NCI-H1694 treated with DMSO at 0.1 percent for 48 hours (cell line): ENCODE measurements at places on chromosomes 2 and 18.

- no peak for DNase-seq
Observed at GRCh38 chr2:240320204-240320993, 115.1 kb upstream of the GPC1 start.

DNA sequence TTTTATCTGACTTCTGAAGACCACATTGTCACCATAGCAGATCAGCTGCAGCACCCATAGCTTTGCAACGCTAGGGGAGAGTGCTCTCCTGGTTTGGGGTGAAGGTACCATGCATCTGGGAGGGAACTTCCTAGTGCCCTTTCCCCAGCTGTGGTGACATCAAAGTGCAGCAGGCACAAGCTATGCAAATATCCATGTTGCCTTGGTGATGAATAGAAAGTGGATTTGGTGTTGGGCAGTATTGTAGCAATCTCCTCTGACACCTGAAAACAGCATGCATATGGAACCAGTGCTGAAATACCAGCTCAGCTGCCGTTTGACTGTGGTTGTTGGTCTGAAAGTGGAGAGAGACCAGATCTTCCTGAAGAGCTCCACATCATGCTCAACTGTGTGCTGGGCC is 37.1 kb downstream of the BCL2L11 start:
- no peak for DNase-seq

GRCh38 chr2:20430035-20430434 is 16.8 kb upstream of the RHOB start:
- DNase-seq = no peak

- no peak for DNase-seq
Observed at GRCh38 chr2:195603998-195604397, 53.0 kb upstream of the SLC39A10 start.

DNA sequence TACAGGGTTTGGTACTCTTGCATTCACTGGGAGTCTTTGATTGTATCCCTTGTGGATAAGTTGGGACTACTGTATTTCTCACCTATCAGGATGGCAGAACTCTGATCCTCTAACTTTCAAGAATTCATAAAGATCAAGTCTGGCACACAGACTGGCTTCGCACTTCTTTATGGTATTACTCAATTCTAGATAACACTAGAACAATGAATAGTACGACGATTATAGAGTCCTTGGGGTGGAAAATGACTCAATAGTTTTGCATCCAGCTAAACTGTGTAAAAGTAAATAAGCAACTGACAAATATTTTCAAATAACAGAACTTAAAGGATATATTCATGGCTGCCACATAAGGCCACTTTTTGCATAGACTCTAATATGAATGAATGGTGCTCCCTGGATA is 103.4 kb upstream of the MEX3C start:
- no peak for DNase-seq

- no peak for DNase-seq
Observed at GRCh38 chr2:233059797-233060500, at the start of gene INPP5D. Gene INPP5D, plus strand, starts transcription at chr2:233060342. Its CDS starts 137 bp downstream, at chr2:233060479.

- DNase-seq = no peak
Observed at GRCh38 chr2:30930716-30931115, 123.5 kb upstream of the CAPN13 start.

DNA sequence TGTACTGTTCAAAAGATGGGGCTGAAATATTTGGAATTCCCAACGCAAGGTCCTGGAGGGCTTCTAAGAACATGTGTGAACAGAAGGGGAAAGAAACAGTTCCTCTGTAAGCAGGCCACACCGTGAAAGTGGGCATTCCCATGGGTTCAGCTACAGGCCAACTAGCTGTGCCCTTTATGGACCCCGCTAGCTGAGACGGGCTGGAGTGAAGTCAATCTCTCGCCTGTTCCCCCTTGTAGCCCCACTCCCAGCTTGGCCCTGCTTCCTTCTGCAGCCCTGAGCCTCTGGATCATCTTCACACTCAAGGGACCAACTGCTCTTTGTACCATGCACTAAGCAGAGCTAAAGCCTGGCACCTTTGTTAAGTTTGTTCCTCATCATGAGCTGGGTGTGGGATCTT is 55.4 kb downstream of the POLR1A start:
- no peak for DNase-seq

- DNase-seq = no peak
Observed at GRCh38 chr2:177165721-177166711, 46.6 kb upstream of the HNRNPA3 start.

GRCh38 chr18:9796011-9796410 is 87.9 kb downstream of the RAB31 start:
- DNase-seq = no peak

DNA sequence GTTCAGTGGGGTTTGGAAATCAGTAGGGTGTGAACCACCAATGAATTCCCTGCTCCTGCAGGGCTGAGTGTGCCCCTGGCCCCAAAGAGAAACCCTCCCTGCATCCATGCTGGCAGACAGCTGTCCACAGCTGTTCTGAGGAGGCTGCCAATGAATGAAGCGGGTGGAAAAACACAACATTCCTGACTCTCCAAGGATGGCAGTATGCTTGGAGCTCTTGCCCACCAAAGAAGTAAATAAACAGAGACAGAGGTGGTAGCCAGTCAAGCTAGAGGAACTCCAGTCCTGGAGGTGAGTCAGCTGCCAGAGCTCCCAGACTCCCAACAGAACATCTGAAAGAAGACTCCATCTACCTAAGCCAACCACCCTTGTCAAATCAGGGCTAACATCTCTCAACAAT is 6.2 kb downstream of the ZBTB7C start:
- DNase-seq = no peak

- DNase-seq = no peak
Observed at GRCh38 chr18:25819746-25820363, 270.6 kb downstream of the SS18 start.

GRCh38 chr2:142989273-142990204 is 112.1 kb downstream of the KYNU start:
- peak; percentile 75 for DNase-seq

- no peak for DNase-seq
Observed at GRCh38 chr18:55996717-55997116, 408.7 kb upstream of the TCF4 start.

- no peak for DNase-seq
Observed at GRCh38 chr2:30184035-30184434, 37.2 kb downstream of the YPEL5 start.

- DNase-seq = no peak
Observed at GRCh38 chr18:3653263-3653850, 203.4 kb downstream of the TGIF1 start.

- no peak for DNase-seq
Observed at GRCh38 chr2:46216213-46216612, 81.0 kb upstream of the EPAS1 start.

GRCh38 chr2:120896901-120897300 is 161.2 kb downstream of the GLI2 start:
- DNase-seq = no peak

- no peak for DNase-seq
Observed at GRCh38 chr18:46161703-46162396, 57.7 kb downstream of the HAUS1 start.

GRCh38 chr2:192161656-192162290 is 33.0 kb downstream of the TMEFF2 start:
- DNase-seq = no peak

DNA sequence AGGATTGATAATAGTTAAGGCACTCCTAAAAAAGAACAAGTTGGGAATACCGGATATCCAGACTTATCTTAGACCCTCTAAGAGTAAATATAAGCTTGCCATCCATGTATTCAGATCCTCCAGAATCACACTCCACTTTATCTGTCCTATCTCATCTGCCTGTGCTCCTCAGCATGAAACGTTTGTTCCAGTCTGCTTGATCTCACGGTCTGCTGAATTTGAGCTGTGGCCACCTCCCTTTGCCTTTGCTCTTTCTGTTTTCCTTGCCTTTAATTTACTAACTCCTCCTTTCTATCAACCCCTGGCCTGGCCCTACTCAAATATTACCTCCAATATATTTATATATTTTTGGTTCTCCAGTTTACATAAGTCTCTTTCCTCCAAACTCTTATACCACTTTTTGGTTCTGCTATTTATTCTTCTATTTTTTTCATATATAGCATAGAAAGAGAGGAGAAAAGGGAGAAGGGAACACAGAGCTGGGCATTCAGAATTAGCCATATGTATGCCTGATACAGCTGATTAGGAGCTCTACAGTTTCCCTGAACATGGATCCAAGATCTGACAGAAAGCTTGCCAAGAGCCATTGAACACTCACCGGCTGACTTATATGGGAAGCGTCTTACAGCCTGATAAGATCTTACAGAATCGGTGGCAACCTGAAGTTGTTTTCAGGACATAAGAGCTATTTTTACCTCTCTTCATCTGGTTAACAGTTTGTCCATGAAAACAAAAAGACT is 21.8 kb upstream of the DNAJC27 start:
- DNase-seq = no peak

GRCh38 chr2:151827564-151828142 is 568 bp downstream of the ARL5A start:
- no peak for DNase-seq

DNA sequence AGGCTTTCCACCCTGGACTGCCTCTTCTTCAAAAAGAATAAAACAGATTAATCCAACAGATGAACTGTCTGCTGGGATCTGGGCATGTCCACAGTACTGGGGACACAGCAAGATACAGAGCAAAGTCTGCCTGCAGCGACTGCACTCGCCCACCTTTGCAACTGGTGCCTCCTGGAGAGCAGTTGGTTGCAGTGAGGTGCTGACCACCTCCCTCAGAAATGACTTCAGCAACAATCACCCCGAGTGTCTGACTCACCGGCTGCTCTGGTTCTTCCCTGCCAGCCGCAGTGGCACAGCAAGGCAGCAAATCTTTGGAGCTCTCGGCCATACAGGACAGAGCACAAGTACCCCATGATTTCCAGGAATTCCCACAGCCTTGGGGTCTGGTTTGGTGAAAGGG is 179.7 kb downstream of the ANAPC1 start:
- DNase-seq = no peak

- no peak for DNase-seq
Observed at GRCh38 chr2:138223319-138223718, 259.0 kb downstream of the HNMT start.
